ENCODE measurements at places on chromosomes 4 and X.

DNA sequence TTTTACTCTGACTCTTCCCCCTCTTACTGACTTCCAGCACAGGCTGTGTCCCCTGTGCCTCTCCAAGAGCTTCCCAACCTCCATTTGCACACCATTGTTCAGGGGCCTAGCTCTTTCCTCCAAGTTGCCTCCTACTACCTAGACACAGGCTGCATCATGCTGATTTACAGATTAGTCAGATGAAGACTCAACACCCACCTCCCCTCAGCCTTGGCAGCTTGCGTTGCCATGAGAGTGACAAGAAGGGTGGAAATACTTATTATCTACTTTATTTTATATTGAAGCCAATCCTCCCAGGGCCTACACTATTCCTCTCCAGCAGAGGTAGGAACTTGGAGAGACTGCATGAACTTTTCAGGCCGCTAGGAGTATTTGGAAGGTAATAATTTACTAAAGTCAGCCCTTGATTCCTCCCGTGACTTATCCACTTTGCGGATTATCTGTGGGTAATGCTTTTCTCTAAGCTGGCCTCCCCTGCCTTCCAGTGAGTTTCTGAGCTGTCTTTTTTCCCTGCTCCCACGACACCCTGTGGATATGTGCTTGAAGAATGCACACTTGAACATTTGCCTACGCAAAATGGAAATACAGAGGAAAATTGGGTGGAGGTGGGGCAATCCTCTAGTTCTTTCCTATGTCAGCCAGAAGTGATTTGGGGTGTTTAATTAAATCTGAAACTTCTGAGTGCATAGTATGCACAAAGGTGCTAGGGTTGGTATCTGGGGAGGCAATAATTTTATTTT, 74.1 kb upstream of the TMEM164 start:
- DNase-seq, result no peak

DNA sequence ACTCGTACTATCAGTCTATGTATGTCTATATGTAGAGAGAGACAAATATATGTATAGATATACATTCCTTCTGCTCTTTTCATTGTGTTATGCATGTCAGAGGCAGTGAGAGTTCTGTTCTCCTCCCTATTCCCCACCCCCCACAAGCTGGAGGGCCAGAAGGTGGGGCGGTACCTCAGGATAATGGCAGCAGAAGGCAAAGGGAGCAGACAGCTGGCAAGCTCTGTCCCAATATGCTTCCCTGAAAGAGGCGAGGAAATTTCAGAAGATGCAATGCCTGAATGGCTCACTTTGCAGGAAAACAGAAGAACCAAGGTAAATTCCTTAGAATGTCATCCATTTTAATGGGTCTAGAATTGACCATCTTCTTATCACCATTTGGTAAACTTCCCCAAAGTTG, 114.4 kb downstream of the NAA11 start:
- no peak for DNase-seq

GRCh38 chrX:119729408-119730201, 28.8 kb upstream of the SOWAHD start:
- DNase-seq, result no peak

- DNase-seq, result peak; percentile 11
Observed at GRCh38 chr4:183098019-183098722, 886 bp upstream of the WWC2 start.

DNA sequence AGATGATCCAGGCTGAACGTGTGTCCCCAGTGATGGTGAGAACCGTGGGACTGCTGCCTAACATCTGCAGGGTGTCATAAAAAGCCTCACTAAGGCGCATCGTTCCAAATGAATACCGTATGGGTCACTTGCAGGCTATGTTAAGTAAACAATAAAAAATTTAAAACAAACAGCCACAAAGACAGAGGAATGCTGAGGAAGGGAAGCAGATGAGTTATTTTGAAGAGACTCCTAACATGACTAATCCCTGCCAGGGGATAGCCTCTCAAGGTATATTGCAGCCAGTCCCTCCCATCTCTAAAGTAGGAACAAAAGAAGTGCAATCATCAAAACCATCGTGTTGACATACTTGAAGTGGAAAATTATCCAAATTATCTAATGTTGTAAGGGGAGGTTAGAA, 83.8 kb downstream of the UNC5C start:
- no peak for DNase-seq

GRCh38 chr4:30002341-30002740, 717.8 kb upstream of the PCDH7 start:
- no peak for DNase-seq

- DNase-seq, result peak; percentile 17
Observed at GRCh38 chrX:147912093-147912801, 528 bp downstream of the FMR1 start.

GRCh38 chrX:1202251-1202650, 10.2 kb downstream of the CRLF2 start:
- DNase-seq, result no peak

DNA sequence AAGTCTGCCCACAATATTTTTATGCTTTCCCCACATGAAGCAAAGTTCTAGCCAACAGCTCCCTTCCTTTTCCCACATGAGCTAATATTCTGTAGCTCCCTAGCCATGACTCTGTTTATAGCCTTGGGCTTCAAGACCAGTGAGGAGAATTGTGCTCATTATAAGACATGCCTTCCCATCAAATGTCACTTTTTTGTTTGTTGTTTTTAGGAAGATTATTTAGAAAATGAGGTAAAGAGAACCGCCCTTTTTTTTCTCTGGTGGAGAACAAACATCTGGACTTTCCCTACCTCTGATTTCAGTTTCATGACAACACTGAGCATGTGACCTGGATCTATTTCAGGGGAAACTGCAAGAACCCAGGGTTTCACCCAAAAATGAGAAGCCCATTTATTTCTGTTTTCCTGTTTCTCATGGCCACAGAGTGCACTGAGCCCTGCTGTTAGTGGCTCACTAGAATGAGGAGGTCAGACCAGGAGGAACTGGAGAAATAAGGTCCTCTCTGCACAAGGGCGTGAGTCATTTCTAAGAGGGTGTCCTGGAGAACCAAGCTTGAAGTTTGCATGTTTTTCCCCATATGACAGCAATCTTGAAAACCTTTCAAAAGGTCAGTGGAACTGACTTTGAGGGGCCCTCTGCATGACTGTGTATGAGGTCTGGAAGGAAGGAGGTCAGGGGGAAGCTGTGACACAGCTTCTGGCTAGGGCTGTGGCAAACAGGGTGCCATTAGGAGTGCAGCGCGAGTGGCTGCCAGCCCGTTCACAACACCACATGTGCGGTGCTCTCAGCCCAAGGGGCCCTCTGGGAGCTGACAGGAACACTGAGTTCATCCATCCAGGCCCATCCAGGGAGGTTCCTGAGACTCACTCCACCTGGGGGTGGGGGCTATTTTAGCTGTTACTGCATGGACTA, 55.2 kb downstream of the CHST7 start:
- peak; percentile 23 for DNase-seq

GRCh38 chrX:39678914-39679313, 418.8 kb downstream of the BCOR start:
- DNase-seq, result no peak

DNA sequence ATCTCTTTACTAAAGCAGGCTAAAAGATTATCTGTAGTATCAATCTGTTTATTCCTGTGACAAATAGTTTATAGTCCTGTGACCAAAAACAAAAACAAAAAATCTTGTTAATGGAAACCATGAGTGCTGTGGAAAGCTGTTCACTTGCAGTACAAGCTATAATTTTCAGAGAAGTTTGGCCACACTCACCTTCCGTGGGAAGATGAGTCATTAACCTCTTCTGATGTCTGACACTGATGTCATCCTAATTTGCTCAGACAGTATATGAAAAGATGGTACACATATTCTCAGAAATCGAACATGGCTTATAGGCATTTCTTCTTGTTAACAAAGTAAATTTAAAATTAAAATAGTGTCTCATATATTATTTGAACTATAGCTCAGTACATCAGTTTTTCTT, 19.9 kb upstream of the ENPP6 start:
- no peak for DNase-seq

DNA sequence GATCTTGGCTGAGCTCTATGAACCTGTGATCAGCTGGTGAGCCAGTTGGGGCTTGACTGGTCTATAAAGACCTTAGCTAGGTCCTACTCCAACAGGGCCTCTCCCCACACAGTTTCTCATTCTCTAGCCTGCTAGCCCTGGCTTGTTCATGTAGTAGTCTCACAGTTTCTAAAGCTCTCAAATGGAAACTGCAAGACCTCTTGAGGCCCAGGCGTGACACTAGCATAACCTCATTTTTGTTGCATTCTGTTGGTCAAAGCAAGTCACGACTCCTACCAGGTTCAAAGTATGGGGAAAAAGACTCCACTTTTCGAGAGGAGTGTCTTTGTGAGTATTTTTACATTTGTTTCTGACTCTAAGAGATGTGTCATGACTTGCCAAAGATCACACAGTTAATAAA, 50.9 kb downstream of the CEP44 start:
- DNase-seq, result no peak

- DNase-seq, result no peak
Observed at GRCh38 chrX:22135171-22135711, 103.1 kb downstream of the PHEX start.

- no peak for DNase-seq
Observed at GRCh38 chrX:154458954-154459778, 1.1 kb downstream of the PLXNA3 start.

GRCh38 chr4:139617702-139618490, 47.7 kb upstream of the MGST2 start:
- no peak for DNase-seq

- DNase-seq, result no peak
Observed at GRCh38 chr4:138775489-138775888, 240.1 kb upstream of the NOCT start.

DNA sequence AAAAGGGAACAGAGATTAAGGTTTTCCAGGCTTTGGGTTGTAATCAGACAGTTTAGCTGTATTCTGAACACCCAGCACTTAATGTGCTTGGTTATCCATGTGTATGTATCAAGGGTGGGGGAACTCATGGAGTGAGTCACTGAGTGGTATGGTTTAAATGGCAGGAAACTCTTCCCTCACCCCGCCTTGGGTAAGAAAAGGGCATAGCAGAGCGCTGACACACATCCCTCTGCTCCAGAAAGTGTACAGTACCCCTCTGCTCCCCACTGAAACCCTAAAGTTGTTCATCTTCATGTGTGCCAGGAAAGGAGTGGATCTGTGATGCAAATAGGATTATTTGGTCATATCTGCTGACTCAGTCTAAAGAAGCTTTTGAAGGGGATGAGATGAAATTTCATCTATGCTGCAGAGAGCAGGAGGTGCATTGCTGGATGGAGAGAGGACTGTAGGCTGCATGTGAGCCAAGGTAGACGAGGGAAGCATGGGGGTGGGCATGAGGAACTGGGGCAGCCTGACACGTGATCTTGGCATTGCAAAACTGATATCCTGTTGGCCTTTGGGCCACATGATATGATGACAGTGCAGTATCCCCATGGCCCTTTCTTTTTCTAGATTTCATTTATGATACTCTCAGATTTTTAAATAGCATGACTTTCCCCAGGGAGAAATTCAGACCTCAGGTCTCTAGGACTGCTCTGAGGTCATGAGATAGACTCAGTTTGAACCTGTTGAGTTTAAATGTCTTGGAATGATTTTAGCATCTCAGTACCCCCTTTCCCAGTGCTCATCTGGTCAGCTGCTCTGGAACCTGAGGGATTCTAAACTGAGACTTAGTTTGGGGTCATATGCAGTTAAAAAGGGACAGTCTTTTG, 84.8 kb downstream of the TMEM164 start:
- DNase-seq, result no peak

- no peak for DNase-seq
Observed at GRCh38 chr4:59936566-59936965, 1263.6 kb upstream of the ADGRL3 start.

- no peak for DNase-seq
Observed at GRCh38 chr4:107363125-107363524, 327.0 kb upstream of the DKK2 start.

- DNase-seq, result no peak
Observed at GRCh38 chrX:69238114-69238886, 73.0 kb upstream of the PJA1 start.

DNA sequence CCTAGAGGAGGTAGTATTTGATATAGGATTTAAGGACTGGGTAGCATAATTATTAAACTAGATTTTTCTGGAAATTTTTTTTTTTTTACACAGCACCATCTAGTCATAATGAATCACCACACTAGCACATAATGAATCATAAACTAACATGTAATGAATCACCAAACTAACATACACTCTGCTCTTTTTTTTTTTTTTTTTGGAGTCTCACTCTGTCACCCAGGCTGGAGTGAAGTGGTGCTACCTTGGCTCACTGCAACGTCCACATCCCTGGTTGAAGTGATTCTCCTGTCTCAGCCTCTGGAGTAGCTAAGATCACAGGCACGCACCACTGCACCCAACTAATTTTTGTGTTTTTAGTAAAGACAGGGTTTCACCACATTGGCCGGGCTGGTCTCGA, 92.5 kb downstream of the FAM13A start:
- DNase-seq, result no peak

GRCh38 chr4:174631901-174632758, 109.8 kb upstream of the HPGD start:
- DNase-seq, result no peak

DNA sequence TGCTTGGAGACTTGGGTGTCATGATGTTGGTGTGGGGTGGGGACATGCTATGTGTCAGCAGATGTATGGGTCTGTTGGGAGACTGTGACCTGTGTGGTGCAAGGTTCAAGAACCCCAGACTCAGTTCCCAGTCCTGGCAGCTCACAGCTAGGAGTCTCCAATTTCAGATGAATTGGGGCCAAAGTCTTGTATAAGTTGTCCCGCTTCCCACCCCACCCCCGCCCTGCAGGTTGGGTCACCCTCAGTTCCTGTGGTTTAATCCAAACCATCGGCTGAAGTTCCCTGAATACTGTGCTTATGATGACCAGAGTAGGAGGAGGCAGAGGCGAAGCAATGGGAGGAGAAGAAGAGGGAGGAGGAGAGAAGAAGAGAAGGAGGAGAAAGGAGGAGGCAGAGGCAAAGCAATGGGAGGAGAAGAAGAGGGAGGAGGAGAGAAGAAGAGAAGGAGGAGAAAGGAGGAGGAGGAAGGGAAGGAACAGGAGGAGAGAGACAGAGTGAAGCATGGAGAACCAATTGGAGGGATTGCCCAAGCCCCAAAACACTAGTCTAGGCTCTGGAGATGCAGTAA, 112.6 kb downstream of the EFNB1 start:
- no peak for DNase-seq

GRCh38 chrX:41164449-41164848, 79.2 kb downstream of the USP9X start:
- no peak for DNase-seq

DNA sequence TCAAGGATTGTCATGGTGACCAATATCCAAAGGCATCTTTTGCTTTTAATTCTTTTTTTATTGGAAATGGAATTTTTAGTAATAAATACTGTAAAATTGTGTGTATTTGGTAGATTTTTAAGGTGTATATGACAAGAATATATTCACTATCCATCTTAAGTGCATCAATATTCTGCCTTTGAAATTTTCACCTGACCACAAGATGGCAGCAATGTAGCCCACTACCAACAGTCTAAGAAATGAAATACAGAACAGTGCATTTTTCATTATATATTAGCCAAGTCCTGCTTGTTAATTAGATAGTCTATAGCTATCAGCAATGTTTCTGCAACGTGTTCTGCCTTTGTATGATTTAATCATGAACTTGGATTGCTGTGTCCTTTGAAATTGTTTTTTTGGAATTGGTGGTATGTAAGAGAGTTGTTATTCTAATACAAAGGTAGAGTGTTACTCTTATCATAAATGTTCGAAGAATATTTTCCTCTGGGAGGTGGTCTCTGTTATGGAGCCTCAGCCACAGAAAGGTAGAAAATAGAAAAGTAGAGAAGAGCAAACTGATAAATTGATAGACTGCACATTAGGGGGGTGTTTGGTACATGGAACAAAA, 38.2 kb downstream of the HPGDS start:
- DNase-seq, result no peak
